Cardiac fibroblast (primary cell): ENCODE measurements at places on chromosomes 11 and 22.

DNA sequence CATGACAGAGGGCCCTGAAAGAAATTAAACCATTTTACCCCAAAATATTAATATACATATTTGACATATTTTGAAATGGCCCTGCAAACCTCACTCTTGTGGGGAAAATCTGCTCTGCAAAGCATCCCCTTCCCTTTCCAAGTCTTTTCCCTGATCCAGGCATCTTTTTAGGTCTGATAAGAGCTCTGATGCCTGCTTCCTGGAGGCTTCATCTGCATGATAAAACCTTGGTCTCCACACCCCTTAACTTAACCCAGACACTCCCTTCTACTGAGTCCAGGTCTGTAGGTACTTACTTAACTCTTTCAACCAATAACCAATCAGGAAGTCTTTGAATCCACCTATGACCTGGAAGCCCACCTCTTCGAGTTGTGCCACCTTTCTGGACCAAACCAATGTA is 1.8 kb upstream of the LGALS12 start:
- DNase-seq: no peak

DNA sequence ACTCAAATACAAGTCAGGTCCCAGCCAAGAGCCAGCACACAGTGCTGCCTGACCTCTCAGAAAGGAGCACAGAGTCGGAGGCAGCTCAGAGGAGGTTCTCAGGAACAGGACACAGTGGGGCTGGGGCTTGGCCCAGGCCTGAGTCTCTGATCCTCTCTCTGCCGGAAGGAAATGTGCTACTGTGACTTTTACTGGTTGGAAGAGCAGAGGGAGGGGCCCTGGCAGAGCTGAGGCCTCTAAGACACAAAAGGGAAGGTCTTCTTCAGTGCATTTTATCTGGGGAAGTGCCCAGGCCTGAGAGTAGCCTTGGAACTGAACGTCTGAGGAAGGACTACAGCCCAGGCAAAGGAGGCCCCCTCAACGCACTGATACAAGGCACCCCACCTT is 16.2 kb upstream of the CASTOR1 start:
- peak; percentile 70 for DNase-seq

DNA sequence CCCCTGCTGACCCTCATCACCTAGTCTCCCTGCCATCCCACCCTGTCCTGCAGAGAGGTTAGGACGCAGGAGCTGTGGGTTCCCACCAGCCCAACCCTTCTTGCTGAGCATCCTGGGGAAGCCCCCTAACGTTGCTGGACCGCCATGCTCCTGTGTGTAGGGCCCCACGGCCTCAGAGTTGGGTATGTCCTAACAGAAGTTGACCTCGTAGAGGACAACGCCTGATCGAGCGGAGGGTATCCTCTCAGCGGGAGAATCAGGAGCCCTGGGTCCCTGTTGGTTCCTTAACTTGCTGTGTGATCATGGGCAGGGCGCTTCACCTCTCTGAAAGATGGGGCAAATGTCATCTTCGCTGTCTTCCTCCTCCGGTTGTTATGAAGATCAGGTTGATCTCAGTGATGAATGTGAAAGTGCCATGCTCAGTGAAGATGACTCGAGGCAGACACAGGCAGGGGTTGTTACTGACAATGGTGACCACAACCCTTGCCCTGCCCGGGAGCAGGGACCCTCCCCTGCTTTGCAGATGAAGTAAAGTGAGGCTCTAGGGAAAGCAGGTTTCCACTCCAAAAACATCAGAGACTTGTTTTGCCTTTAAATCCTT is 19.3 kb upstream of the CD5 start:
- no peak for DNase-seq

DNA sequence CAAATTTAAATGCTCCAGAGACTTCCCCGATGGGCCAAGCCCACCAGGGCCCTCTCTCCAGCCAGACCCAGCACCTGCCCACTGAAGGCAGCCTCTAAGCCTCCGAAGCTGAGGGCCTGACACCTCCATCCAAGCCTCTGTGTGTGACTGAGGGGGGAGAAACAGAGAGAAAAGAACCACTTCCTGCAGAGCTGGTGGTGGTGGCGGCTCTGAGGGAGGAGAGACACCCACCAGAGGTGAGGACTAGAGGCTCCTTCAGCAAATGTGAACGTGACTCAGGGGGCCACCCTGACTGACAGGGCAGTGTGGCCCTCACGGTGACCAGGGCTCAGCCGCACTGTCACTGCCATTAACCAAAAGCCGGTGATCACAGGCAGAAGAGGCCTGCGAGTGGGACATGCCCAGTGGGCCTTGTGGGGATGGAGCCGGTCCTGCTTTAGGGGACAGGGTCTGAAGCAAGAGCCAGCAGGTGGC is 31.0 kb upstream of the CD5 start:
- no peak for DNase-seq

DNA sequence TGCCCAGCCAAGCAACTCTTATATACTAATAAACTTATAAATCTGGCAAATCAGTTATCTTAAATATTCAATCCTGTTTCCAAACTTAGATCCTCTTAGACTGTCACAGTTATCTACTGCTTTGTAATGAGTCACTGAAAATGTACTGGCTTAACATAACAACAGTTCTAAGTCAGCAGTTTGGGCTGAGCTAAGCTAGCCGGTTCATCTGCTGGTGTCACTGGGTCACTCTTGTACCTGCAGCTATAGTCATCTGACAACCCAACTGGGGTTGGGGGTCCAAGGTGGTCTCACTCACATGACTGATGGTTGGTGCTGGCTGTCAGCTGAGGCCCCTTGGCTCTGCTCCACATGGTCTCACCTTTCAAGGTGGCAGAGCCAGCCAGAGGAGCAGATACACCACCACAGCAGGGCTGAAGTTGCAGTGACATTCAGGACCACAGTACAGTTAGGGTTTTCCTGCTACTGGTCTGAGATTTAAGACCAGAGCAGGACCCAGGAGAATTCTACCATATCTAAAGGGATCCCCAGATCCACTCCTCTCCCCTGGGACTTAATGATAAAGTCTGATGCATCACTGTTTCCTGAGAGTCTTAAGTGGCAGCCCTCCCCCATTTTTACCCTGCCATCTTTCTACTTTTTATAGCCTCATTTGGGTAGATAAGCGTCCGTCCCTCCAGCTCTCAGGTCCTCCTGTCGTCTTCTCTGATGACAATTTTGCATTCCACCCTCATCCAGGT is 7.9 kb upstream of the MACROD1 start:
- DNase-seq: peak; percentile 47

DNA sequence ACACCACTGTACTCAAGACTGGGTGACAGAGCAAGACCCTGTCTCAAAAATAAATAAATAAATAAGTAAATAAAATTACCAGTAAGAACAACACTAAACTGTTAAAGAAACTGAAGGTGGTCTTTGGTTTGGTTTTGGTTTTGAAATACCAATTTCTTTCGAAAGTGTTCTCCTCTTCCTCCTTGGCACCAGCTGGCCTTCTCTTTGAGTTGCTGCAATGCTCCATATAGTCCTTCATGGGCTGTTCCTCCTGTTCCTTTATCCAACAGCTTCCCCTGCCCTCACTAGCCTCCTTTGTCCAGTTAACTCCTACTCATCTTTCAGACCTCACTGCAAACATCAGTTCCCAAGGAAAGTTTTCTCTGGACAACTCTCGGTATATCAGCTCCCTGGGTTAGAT is 5.0 kb upstream of the UVRAG start:
- DNase-seq: no peak

DNA sequence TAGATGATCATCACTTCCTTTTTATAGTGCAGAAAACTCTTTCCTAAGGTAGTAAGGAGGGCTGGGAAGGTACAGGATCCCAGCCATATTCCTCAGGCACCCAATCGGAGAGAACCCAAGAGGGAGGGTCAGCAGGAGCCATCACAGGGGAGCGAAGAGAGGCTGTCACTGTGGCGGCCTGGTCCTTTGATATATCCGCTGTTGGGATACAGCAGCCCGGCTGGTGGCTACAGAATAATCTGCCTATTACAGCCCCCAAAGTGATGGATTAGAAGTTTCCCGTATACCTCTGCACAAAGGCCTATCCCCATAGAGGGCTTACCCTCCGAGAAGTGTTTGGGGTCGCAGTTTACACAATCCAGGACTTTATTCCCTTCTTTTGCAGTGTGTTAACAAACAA is 48.5 kb downstream of the OR4D9 start:
- DNase-seq: no peak

DNA sequence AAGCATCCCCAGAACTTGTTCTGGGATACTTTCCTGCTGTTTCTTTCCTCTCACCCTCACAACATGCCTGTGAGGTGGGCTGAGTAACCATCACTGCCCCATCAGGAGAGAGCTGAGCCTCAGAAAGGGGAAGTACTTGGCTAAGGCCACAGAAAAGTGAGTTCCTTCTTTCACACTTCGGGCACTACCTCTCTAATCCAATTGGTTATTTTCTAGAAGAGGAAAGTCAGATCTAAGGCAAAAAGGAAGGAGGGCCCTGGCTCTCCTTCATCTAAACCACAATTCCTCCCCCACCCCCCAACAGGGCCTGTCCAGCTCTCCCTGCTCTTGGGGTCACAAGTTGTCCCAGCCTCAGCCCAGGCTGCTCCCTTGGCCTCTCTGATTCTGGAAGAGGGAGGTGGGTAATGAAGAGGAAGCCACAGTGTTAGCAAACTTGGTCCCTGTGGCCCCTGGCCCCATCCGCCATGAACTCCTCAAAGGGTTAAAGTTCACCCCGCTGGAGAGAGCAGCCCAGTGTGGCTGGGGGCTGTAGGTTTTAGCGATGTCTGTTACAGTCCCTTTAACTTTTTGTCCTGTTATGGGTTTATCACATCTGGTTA is 34.0 kb downstream of the SLC22A12 start:
- DNase-seq: no peak

- DNase-seq: no peak
Measured at GRCh38 chr22:23306926-23307325, 126.6 kb downstream of the BCR start.

GRCh38 chr22:18035751-18036150 is 11.4 kb upstream of the MICAL3 start:
- DNase-seq: no peak

DNA sequence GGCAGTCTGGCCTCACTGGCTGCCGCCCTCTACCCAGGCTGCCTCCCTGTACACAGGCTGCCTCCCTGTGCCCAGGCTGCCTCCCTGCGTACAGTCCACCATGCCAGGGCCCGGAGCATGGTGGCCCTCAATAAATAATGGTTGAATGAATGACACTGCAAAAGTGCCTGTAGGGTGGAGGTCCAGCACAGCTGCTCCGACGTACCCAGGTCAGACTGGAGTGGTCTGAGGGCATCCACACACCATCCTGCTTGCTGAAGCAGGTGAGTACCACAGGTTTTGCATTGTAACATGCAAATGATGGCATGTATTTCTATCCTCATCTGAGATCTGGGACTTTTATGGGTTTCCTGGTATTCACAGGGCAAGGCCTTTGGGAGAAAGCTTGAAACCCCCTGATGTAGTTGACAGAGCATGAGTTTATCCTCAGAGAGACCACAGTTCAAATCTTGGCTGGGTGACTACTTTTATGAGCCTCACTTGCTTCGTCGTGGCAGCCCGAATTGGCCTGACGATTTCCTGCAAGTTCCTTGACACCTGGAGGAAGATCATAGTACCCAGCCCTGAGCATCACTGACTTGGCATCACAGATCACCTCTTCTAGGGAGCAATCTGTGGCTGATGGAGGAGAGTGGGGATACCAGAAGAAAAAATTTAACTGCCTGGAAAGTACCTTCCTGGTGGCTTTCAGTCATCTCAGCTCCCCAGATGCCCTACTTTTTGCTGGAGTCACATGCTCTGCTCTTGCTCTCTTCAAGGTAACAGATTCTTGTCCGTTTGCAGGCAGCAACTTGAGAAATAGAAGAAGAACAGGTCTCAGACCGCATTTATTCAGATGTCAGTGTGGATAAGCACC is 16.0 kb upstream of the CYB5R3 start:
- no peak for DNase-seq

DNA sequence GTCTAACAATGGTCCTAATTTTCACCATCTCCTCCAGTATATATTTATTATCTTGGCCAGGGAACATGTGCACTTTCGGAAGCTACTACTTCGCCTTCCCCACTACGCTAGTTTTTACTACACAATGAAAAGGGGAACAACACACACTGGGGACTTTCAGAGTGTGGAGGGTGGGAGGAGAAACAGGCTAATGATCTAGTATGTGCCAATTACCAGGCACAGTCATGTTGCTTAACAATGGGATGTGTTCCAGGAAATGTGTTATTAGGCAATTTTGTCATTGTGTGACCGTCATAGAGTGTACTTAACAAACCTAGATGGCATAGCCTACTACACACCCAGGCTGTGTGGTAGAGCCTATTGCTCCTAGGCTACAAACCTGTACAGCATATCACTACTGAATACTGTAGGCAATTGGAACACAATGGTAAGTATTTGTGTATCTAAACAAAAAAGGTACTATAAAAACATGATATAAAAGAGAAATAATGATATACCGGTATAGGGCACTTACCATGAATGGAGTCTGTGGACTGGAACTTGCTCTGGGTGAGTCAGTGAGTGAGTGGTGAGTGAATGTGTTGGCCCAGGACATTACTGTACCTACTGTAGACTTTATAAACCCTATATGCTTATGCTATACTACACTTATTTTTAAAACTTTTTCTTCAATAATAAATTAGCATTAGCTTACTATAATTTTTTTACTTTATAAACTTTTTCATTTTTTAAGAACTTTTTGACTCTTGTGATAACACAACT is 20.1 kb upstream of the CUL5 start:
- no peak for DNase-seq

GRCh38 chr11:128941110-128941509 is 1.6 kb downstream of the TP53AIP1 start:
- no peak for DNase-seq

GRCh38 chr11:28346209-28346608 is 238.0 kb downstream of the METTL15 start:
- no peak for DNase-seq

GRCh38 chr11:85718991-85719807 is 33.2 kb upstream of the CCDC89 start:
- peak; percentile 91 for DNase-seq

- DNase-seq: no peak
Measured at GRCh38 chr11:119861160-119861559, 132.2 kb upstream of the NECTIN1 start.

- DNase-seq: no peak
Measured at GRCh38 chr11:11016943-11017342, 159.1 kb upstream of the ZBED5 start.

DNA sequence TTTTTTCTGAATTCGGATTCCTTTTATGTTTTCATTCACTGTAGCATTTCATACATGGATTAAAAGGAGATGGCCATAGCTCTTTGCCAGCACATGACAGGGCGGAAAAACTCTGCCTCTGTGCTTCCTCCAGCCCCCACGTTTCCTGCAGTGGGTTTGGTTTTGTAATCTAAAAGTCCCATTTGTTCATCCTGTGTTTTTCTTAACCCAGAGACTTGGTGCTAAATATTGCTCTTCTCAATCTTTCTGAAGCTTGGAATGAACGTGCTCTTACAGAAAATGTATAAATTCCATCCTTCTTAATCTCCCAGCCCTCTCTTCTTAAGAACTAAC is 89.9 kb downstream of the PPP6R3 start:
- peak; percentile 67 for DNase-seq

DNA sequence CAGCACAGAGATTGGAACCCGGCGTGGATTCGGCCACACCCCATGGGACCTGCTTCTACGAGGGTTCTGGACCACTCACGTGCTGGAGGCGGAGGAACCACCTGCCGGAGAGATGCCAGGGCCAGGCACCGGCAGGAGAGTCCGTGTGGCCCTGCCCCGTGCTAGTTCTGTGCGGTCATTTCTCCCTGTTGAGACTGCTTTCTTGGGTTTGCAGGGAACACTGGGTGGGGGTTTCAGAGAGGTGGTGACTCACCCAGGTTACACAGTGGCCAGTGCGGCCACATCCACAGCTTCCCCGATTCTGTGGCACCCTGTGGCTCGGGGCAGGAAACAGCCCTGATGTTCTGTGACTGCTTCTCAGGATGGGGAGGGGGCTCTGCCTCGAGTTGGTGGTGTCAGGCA is 3.6 kb upstream of the PHLDA2 start:
- peak; percentile 64 for DNase-seq

GRCh38 chr22:44549701-44550100 is 51.7 kb upstream of the RTL6 start:
- DNase-seq: no peak
